ENCODE measurements at places on chromosomes 6 and 20.

GRCh38 chr20:32535953-32536823, 48.9 kb downstream of the NOL4L start:
- DNase-seq, result peak; percentile 82

DNA sequence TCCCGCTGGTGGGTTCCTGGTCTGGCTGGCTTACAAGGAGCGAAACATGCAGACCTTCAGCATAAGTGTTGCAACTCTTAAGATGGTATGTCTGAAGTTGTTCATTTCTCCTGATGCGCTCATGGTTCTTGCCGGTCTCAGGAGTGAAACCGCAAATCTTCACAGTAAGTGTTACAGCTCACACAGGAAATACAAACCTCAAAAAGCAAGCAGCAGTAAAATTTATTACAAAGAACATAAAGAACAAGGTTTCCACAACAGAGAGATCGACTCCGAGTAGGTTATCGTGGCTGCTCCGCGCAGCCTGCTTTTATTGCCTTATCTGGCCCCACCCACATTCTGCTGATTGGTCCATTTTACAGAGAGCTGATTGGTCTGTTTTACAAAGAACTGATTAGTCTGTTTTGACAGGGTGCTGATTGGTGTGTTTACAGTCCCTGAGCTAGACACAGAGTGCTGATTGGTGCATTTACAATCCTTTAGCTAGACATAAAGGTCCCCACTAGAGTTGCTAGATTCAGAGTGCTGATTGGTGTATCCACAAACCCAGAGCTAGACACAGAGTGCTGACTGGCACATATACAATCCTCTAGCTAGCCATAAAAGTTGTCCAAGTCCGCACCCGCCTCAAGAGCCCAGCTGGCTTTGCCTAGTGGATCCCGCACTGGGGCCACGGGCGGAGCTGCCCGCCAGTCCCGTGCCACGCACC, 39.2 kb downstream of the TRIM27 start:
- DNase-seq, result peak; percentile 89

DNA sequence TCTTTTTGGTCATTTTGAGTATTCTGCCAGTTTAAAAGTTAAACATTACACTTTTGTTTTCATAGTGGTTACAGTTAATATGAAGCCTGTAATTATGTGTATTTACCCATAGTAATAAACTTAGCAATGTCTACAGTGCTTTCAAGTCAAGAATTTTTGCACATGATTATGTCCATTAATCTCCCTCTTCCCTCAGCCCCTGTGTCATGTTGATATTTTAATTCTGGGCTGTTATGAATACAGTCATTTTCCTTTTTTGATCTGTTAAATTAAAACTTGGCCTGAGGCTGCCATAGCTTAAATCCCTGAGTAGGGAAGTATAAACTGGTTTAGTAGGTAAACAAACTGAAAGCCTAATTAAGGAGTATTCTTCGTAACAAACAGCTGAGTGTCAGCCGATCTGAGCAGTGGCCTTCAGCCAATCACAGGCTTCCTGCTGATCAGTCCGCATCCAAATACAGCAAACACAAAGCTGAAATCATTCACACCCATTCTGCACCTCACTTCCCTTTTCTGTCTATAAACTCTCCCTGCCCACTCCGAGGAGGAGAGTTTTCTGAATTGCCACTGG, 9.5 kb upstream of the SFT2D1 start:
- no peak for DNase-seq

DNA sequence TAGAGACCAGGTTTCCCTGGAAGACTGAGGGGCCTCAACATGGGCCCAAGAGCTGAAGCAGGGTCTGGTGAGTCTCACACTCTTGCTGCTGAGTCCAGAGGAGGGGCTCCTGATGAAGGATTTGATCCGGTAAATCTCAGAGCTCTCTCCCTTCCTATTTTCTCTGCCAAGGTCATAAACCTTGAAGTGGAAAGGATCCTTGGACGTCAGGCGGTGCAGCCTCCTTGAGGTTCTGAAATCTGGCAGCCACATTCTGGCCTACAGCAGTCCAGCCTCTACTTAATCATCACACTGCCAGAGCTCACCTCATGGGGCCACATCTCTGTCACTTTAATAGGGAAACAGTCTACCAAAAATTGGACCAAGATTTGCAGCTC, 24.0 kb downstream of the ACSS1 start:
- DNase-seq, result no peak

GRCh38 chr20:42193119-42193518, 574.9 kb upstream of the CHD6 start:
- no peak for DNase-seq

DNA sequence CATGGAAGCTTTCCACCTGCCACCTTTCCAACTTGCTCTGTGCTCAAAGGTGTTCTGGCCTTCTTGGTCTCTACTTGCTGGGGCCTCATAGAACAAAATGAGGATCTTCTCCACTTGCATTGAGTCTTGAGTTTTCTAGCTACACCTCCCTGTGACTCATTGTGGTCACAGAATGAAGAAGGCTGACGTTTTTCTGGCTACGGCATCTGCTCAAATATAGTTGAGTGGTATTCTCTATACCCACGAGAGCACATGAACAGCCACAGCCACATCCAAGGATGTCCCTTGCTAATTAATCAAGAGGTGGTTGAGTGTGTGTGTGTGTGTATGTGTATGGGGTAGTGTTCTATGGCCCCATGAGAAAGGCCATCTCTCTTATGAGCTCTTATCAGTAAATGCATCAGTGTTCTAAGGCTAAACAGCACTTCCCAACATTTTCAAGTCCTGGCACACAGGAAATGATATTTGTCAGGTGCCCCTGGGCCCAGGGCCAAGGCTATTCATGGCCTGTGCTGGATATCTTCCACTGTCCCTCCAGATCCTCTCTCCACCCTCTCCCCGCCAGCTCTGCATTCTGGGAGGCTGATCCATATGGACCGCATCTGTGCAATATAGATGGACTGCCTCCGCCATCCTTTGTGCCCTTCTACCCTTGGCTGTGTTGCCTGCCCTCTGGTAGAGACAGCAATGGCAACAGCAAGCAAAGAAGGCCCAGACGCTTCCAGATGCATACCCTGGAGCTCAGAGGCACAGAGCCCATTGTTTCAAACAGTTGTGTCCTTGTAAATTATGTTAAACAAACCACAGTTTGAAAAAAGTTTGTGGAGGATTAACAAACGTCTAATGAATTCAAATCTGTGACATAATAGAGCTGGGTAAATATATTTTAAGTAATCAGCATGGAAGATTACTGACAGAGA, 150.2 kb downstream of the LRFN2 start:
- DNase-seq, result peak; percentile 45

DNA sequence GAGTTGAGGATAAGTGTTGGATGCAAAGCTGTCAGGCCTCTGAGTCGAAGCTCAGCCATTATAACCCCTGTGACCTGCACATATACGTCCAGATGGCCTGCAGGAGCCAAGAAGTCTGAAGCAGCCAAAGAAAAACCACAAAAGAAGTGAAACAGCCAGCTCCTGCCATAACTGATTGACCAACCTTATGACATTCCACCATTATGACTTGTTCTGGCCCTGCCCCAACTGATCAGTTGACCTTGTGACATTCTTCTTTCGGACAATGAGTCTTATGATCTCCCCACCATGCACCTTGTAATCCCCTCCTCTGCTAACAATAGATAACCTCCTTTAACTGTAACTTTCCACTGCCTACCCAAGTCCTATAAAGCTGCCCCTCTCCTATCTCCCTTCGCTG, 133.7 kb upstream of the AGPAT4 start:
- no peak for DNase-seq

- DNase-seq, result no peak
Measured at GRCh38 chr20:38085026-38085425, 51.5 kb downstream of the RPRD1B start.

DNA sequence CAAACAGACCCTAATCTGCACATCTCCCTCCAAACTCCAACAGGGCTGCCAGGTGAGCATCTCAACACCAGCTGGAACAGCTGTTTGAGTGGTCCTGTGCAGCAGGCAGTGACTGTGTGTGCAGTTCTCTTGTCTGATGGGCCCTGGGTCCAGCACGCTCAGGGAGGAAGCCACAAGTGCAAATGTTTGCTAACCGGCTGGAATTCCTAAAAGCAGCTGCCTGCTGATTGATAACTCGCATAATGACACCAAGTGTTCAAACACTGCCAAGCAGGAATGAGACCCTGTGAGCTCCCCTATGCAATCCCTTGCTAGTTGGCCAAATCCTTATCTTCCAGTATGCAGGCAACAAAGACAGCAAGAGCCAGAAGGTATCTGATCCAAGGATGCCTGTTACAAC, 650.6 kb downstream of the CBLN4 start:
- DNase-seq, result no peak

DNA sequence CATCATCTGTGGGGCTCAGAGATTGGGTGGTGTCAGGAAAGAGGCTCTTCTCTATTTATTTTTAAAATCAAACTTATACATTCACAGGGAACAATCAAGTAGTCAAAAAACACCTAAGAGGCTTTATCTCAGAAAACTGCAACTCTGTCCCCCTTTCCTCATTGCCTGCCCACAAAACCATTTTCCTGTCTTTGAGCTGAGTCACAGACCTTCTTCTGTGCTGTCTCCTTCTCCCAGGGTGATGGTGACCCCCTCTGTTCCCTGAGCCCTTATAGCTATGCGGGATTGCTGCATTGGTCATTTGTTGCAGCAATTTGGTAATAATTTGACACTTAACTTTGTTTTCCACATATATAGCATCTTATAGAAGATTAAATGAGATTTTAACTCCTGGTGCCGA, 195.2 kb upstream of the PROKR2 start:
- peak; percentile 8 for DNase-seq

DNA sequence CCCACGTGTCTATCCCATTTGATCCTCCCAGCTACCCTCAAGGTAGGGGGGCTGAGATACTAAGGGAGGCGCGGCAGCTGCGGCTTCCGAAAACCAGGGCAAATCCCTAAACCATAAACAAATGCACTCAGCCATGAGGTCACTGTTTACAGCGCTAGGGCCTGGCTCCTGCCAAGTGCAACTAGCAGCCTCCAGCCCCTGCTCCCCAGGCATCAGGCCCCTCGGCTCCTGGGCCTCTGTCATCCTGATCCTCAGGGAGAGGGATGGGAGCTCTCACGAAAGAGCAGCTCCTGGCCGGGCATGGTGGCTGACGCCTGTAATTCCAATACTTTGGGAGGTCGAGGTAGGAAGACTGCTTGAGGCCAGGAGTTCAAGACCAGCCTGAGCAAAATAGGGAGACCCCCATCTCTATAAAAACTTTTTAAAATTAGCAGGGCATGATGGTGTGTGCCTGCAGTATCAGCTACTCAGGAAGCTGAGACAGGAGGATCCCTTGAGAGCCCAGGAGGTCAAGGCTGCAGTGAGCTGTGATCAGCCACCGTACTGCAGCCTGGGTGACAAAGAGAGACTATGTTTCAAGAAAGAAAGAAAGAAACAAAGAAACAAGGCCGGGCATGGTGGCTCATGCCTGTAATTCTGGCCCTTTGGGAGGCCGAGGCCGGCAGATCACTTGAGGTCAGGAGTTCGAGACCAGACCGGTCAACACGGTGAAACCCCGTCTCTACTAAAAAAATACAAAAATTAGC, 42.5 kb upstream of the TLDC2 start:
- no peak for DNase-seq

DNA sequence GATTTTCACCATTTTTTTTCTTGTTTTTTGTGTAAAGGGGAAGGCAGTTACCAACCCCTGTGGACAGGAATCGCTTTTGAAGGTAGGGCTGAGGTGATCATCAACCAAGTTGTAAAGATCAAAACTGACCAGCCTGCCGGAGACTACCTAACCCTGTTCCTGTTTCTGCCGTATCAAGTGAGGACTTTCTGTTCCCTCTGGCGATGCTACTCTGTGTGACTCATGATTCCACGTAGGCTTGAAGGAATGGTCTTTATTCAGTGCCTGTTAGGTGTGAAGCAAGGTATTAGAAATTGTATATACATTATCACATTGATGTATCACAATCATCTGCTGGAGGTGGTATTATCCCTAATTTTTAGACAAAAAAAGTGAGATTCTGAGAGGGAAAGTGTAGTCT, 161.3 kb downstream of the SOX4 start:
- DNase-seq, result no peak

DNA sequence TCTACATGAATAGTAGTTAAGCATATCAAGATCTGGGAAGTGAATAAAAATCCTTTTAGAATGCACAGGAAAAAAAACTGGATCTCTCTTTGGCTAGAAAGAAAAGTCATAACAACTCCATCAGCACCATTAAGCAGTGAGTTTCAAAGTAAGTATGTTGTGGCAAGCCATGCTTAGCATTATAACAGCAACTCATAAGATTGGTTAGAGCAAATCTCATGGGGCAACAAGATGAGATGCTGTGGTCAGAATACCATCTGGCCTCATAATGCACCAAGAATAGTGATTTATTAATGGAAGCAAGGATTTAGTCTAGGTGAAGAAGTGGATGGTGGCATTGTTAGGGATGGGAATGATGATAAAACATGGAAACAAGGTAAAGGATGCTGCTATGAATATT, 159.4 kb downstream of the PHF3 start:
- no peak for DNase-seq

GRCh38 chr6:65610746-65611145, 96.3 kb downstream of the EYS start:
- DNase-seq, result no peak

DNA sequence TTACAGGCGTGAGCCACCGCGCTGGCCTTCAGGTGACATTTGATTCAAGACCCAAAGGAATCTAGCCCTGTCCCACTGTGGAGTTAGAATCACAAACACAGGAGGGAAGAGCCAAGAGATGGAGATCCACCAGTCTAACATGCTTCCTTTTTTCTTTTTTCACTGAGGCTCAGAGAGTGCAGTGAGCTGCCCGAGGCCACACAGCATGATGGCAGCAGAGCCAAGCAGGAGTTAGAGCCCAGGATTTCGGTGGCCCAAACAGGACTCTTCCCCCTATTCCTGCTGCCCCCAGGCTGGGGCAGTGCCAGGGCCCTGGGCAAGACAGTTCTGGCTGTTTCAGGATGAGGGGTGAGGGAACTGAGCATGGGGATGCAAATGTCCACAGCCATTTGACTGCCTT, 8.1 kb upstream of the SPDEF start:
- DNase-seq, result no peak

DNA sequence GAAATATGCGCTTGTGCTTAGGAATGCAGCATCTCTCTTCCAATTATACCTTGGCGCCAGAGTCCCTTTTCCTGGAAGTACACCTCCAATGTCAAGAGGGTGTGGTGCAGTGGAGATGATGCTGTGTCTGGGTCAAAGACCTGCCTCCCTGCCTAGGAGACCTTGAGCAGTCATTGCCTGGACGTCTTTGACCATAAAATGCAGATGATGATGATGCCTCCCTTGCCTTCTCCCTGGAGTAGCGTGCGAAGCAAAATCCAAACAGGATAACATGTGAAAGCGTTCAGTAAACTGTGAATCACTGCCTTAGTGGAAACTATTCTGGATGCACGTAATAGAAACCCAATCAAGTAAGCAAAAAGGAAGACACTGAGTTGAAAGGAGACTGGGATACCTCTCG, 97.4 kb upstream of the ARMC2 start:
- DNase-seq, result no peak

DNA sequence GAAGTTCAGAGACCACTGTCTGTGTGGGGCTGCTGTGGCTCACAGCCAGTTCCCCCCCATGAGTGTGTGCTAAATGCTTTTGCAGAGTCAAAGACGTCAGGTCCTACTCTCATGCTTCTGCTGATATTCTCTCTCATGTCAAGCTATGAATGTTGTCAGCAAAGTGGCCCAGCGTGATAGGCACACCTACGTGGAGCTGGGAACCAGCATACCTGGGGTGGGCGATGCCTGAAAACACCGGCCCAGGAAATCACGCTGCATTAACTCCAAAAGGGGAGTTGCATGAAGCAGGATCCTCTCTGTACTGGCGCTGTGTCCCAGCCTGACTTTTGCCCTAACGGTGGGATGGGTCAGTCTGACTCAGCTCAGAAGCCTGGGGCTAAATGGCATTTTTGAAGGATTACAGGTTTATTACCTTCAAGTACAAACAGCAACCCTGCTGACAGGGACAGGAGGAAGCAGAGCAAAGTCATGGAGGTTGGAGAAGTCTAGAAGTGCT, 9.0 kb upstream of the MRPS10 start:
- DNase-seq, result no peak

Measured in activated CD4-positive, alpha-beta T cell treated with anti-CD3 and anti-CD28 coated beads, Interleukin-2, amount 50 U/mL, for 16 hours (primary cell).